ENCODE measurements at places on chromosomes 11 and 22.

GRCh38 chr11:86346513-86346912, 28.2 kb upstream of the CCDC81 start:
- DNase-seq, result no peak

GRCh38 chr11:61390161-61390560, 2.2 kb upstream of the TMEM216 start:
- DNase-seq, result no peak

GRCh38 chr11:3635641-3636375, 6.0 kb downstream of the ART5 start:
- no peak for DNase-seq

GRCh38 chr11:44828296-44828695, 101.5 kb downstream of the TSPAN18 start:
- no peak for DNase-seq

DNA sequence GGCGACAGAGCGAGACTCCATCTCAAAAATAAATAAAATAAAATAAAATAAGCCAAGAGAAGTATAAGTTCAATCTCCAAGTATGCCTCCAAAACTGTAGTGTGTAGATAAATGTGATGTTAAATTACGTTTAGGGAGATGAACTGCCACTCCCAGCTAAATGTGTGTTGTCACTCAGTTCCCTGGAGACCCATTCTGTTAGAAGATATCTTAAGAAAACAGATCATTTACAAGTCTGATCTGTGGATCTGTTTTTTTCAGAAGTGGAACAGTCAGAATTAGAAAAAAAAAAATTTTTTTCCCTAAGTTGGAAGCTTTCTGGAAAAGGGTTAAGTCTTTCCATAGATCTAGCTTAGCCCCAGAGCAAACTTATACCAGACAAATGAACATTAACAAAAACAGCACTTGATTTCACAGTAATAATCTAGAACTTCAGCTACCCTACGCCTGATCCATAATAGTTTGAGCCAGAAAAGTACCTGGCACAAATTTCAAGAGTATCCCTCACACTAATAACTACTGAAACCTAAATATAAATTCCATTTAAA, 18.2 kb downstream of the CELF1 start:
- DNase-seq, result no peak

GRCh38 chr11:111421251-111421650, 42.2 kb upstream of the POU2AF1 start:
- DNase-seq, result no peak

DNA sequence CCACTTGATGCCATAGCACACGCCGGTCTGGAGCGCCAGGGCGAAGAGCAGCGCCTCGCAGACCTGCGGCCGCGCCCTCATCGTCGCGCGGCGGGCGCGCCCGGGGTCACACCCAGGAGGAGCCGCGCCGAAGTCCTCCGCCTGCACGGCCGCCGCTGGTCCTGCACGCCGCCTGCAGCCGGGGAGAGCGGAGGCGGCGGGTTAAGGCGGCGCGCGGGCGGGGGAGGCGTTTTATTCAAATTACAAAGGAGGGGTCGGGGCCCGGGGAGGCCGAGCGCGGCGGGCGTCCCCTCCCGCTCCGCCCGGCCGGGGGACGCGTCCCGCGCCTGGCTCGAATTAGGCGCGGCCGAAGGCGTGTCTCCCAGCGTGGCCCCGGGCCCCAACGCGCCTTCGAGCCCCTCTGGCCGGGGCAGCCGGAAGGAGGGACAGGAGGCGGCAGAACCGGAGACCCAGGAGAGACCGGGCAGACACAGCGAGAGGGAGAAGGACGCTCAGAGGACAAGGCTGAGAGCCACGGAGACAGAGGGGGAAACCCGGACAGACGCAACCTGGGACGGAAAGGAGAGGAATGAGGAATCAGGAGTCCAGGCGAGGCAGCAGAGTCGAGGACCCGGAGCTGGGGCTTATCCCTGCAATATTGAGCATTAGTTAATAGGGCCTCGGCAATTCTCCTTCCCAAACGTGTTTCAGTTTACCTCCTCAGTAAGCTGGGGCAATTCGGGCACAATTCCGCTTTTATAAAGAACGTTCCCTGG, at the start of gene WNT11:
WNT11 (minus strand) TSS at position 176 of the 755 bp plus-strand sequence; CDS start at position 81, 95 bp downstream.
- peak; percentile 62 for DNase-seq

DNA sequence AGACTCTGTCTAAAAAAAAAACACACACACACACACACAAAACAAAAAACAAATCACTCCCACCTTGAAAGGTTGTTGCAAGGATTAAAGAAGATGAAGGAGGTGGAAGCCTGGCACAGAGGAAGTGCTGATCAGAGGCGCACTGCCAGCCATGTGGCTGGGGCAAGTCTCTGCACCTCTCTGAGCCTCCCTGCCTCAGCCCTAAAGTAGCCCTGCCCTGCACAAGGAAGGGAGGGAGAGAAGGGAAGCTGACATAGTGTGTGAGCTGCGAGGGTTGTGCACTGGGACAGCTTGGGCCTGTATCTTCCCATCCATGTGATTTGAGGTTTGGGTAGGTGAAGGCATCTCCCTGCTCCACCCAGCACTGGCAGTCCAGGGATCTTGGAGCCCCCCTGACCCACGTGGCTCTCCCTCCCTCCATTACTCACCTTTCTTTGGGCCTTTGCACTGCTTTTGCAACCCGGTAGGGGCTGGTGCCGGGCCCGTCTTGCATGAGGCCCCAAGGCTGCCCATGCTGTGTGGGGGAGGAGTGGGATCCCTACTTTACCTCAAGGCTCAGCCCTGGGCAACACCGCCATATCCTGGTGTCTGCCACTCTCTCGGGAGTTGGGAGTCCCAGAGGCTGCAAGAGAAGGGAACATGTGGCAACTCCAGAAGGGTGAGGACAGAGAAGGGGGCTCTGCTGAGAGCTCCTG, 30.5 kb downstream of the IFT27 start:
- no peak for DNase-seq

DNA sequence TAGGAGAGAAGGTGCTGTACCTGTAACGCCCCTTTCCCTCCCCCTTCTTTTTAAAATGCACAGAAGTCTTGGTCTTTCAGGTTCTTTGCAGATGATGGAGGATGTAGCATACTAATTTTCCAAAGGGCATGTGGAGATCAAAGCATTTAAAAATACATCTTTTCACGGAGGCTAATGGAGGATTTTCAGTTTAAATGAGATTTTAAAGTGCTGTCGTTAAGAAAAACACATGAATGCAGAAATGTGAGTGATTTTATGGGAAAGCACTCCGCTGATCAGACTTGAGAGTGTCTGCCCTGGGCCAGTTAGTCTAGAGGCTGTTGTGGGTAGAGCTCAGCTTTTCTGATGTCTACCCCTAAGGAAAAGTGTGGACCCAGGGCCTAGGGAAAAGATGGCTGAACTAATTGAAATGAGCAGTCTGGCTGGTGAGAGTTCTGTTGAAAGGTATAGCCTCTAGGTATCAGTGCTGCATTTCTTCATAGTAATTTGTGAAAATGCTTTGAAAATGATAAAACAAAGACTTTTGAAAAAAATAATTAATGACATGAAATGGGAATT, 2.5 kb downstream of the AMOTL1 start:
- DNase-seq, result no peak

DNA sequence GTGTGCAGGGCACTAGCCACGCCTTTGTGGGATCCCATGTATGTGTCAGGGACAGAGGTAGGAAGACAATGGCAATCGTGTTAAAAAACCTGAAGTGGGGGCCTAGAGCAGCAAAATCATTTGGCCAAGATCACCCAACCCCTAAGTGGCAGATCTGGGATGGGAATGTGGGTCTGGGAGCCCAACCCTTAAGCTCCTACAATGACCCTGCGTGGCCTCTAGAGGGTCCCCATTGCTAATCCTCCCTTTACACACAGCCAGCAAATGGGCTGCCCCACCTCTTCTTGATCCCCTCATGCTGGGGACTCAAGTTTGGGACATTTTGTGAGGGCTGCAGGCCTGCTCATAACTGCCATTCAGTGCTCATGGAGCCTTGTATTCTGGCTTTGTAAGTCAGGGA, 73.2 kb upstream of the SUSD2 start:
- DNase-seq, result no peak

GRCh38 chr11:66887526-66887925, 30.7 kb downstream of the LRFN4 start:
- no peak for DNase-seq

DNA sequence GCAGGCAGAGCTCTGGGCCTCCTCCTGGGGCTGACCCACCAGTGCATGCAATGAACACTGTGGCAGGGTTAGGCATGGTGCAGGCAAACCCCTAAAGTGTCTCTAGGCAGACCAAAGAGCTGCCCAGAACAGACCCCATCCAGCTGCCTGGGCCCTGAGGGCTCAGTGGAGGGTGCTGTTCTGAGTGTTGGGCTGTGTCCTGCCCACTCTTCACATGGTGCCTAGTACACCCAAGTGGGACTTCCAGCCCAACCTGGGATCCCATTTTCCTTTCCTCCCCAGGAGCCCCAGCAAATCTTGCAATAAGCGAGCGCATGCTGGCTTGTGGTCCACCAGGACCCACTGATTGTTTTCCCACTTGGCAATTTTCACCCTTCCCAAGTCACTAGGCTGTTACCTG, 26.4 kb downstream of the ARVCF start:
- no peak for DNase-seq

- DNase-seq, result no peak
Measured at GRCh38 chr11:117855912-117856651, 20.4 kb downstream of the FXYD6 start.

DNA sequence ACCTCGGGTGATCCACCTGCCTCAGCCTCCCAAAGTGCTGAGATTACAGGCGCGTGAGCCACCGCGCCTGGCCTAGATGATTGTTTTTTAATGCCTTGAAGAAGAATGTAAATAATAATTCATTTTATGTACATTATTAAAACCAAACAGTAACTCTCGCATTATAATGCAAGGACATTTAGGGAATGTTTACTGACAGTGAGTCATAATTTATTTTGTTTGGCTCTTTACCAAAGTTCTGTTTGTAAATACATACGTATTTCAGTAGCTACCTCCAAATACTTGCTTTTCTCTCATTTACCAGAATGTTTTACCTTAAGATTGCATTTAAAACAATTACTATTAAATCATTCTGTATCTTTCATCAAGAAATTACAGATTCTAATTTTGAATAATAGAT, 3.0 kb downstream of the RAB39A start:
- DNase-seq, result no peak

- peak; percentile 98 for DNase-seq
Measured at GRCh38 chr11:6612213-6613041, at the start of gene TAF10. TSS of gene TAF10 (minus strand) at chr11:6612216. CDS start at chr11:6612189, 27 bp downstream.

DNA sequence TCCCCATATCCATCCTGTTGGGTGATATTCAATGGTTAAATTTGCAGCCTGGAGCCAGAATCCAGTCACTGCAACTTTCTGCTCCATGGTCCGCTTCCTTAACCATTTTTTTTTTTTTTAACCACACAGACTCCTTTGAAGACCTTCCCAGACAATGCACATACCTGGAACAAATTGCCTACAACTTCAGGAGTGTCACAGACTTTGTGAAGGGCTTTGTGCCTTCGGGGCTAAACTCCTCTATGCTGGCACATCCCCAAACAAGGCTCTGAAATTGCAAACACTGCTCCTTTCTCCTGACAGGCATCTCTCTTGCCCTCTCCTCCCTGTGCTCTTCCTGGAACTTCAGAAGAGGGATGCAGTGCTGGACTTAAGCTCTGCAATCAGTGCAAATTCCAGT, 40.6 kb downstream of the TENM4 start:
- no peak for DNase-seq

DNA sequence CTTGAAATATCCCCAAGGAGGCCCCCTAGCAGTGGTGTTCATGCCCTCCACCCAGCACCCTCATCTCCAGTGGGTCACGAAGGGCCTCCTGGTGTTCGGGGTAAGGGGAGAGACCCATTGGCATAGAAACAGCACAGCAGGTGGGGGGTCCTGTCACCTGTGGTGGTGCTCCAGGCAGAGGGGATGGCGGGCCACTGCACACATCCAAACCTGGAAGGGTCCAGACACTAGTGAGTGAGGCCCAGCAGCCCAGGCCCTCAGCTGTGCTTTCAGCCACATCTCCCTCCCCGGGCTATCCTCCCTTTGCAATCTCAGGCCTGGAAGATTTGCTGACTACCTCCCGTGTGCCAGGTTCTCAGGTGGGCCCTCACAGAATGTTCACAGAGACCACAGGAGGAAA, 59.4 kb upstream of the LYVE1 start:
- no peak for DNase-seq

DNA sequence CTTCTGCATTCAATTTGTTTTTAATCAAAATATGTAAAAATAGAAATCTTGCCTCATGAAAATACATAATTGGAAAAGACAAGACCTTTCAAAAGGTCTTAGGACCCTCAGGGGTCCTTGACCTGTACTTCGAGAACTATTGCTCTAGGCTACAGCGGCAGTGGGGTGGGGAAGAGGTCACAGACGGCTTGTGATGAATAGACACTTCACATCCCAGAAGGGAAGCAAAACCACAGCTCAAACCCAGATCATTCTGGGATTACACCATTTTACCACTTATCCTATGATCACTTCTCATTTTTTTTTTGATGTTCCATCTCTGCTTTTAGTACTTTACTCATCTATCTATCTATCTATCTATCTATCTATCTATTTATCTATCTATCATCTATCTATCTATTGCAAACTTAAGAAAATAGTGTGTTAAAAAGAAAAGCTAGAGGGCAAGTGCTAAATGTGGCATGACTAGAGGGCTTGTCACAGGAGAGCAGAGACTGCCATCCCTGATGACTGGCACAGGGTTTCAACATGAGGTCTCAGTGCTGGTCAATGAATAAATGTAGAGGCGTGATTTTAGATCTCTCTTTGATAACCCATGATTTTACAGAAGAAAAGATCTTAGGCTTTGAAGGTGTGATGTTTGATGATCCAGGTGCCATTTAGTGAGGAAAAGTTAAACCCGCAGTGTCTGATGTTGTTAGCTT, 37.1 kb downstream of the RNF141 start:
- no peak for DNase-seq

- no peak for DNase-seq
Measured at GRCh38 chr11:43582863-43583462, 97.6 kb upstream of the HSD17B12 start.

GRCh38 chr11:134724106-134724778, 312.2 kb upstream of the B3GAT1 start:
- DNase-seq, result no peak

DNA sequence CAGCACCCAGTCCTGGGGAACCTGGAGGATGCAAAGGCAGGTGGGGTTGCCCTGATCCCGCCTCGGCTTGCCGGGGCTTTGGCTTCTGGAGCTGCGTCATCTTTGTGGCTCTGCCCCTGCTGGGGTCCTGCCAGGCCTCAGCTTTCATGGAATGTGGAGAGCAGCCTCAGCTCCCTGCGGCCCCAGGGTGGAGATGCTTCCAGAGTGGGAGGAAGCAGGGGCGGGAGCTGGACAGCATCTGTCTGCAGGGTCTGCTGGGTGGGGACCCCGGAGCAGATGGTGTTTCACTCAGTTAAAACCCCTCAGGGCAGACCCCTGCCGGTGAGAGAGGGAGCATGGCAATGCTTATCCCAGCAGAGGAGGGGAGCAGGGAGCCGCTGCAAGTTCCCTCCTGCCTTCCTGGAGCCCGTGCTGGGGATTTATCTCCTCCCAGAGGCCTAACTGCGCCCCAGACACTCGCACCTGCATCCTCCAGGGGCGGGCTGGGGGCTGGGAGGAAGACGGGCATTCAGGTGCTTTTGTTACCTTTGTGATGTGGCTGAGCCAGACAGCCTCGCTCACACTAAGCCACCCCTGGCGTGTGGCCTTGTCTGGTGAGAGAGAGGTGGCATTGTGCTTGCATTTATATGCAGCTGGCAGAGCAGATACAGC, 15.7 kb downstream of the GRIK4 start:
- DNase-seq, result no peak

GRCh38 chr11:68840661-68841653, 759 bp downstream of the CPT1A start:
- DNase-seq, result peak; percentile 66

GRCh38 chr11:63917692-63918506, 935 bp upstream of the RCOR2 start:
- peak; percentile 63 for DNase-seq

All from activated CD8-positive, alpha-beta memory T cell treated with anti-CD3 and anti-CD28 coated beads, Interleukin-2, amount 50 U/mL, for 48 hours (primary cell).